Right hindlimb (tissue), 1 donor: ENCODE measurements at places on chromosomes 16 and 17.

- DNase-seq: no peak
These were observed 3.0 kb upstream of the EFTUD2 start for GRCh38 chr17:44902135-44902760.

DNA sequence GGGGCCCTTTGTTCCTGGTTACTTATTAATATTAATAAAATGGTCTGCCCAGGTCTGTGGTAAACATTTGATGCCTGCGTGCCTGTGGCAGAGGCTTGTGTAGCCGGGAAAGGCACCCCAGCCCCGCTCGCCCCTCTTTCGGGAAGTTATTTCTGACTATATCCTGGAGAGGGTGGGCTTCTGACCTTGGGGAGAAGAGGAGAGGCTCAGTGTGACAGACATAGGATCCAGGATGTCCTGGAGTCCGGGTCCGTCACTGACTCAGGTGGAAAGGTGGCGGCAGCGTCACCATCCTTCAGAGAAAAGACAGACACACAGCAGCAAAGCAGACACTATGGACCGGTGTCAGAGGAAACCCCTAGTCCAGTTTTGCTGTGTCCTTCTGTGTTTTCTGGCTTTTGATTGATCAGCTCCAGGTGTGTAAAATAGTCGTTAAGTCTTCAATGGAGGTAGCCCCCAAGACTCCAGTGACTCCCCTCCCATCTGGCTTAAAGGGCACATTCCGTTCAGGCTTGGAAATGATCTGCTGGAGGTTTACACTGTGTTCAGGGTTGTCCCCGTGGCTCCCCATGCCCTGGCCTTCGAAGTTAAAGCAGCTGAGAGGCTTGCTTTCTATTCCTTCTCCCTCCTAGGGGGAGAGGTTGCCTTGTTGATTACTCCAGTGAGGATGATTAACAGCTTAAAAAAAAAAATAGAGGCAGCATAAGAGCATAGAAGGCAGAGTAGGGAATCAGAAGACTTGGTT, 81.6 kb downstream of the CCDC182 start:
- no peak for DNase-seq

DNA sequence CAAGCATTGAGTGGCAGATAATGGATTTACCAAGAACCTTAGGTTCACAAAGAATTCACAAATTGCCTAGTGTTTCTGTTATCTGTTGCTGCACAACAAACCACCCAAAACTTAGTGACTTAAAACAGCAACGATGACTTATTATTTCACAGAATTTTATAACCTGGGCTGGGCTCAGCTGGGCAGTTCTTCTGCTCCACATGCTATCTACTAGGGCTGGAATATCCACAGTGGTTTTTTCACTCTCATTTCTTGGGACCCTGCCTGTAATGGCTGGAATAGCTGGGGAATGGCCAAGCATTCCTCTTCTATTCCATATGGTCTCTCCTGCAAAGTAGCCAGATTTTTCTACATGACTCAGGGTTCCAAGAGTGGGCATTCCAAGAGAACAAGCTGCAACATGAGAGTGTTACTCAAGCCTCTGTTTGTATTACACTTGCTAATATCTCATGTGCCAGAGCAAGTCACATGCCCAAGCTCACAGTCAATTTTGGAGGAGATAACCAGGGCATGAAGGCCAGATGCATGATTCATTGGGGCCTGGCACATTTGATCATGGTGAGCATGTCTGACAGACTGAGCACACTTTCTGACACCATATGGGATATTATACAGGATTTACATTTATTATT, 4.9 kb upstream of the PSMD7 start:
- DNase-seq: no peak

GRCh38 chr17:5592382-5592781, 8.1 kb upstream of the NLRP1 start:
- DNase-seq: no peak

DNA sequence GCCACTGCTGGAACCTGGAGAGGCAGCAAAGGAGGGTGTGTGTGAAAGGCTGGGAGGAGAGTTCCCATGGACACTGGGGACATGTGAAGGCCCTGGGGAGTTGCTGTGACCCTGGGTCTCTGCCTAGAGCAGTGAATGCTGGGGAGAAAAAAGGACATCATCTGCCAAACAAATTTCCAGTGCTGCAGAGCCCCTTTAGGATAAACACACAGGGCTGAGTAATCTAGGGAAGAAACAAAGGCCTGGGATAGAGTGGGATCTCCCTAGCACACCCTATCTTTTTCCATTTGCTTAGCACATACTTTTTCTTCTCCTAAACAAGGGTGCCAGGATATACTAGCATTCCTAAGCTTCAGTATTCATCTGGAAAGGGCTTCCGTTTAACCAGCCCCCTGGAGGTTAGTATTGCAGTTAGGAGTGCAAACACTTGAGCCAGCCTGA, 3.3 kb upstream of the HIGD1B start:
- DNase-seq: no peak
